ENCODE measurements at places on chromosomes 7 and 10.

DNA sequence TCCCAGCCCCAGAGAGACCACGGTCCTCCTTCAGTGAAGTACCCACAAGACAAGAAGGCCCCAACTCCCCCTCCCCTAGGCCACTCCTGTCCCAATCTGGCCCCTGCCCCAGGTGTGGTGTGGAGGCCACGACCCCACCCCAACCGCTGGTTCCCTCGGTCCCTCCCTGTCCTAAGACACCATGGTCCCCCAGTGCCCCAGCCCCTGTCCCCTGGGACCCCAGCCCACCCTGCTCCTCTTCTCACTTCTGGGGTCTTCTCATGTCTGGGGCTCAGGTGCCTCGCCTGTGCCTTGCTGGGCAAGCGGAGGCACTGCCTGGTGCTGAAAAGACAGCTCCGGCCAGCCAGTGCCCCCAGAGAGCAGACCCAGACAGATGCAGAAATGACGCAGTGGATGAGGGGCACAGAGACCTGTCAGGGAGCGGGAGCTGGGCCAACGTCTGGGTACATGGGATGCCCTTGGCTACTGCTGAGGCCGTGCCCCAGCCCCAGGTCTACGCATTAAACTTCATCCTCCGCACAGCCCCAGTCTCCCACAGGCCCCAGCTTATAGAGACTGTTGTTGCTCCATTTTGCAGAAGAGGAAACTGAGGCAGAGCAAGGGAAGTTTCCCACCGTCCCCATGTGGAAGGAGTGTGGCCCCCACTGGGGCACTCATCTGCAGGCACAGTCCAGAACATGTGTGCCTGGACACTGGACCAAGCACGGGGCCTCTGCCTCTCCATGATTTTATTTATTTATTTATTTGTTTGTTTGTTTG lies 14.8 kb downstream of the GRIFIN start:
- no peak for DNase-seq

- no peak for DNase-seq
These were observed 94.1 kb upstream of the TMEM26 start for GRCh38 chr10:61547297-61547696.

GRCh38 chr7:85896531-85896930 lies 709.7 kb upstream of the SEMA3D start:
- no peak for DNase-seq

DNA sequence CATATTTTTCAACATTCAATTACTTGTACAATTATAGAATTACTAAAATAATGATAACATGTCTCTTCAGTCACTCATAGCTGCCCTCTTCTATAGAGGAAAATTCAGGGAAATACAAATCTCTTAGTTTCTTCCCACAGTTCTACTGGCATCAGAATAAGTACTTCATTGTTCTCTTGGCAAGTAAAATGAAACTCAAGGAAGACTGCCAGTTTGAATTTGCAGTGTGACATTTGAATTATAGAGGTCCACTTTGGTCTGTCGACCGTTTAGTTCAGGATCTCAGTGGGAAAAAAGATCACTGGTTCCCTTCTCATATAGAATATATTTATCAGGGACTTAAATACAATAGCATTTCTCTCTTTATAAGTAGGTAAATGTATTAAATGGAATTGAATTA lies 114.5 kb downstream of the PON1 start:
- DNase-seq, result no peak

- no peak for DNase-seq
These were observed 187.0 kb upstream of the C7orf33 start for GRCh38 chr7:148403466-148403993.
